Activated naive CD4-positive, alpha-beta T cell (primary cell): ENCODE measurements at places on chromosomes 12 and 14.

- DNase-seq: no peak
Observed at GRCh38 chr14:90303473-90303872, 28.3 kb downstream of the NRDE2 start.

GRCh38 chr12:78095623-78096022 is 264.9 kb downstream of the NAV3 start:
- no peak for DNase-seq

- DNase-seq: no peak
Observed at GRCh38 chr14:92446771-92447170, 66.8 kb upstream of the RIN3 start.

DNA sequence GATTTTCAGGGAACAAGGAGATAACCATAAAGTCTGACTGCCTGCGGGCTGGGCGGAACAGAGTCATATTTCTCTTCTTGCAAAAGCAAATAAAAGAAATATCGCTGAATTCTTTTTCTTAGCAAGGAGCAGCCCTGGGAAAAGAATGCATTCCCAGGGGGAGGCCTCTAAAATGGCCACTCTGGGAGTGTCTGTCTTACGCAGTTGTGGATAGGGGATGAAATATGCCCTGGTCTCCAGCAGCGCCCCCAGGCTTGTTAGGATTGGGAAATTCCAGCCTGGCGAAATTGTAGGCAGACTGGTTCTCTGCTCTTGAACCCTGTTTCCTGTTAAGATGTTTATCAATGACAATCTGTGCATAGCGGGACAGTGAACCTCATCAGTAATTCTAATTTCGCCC is 40.5 kb downstream of the PCNX1 start:
- no peak for DNase-seq

DNA sequence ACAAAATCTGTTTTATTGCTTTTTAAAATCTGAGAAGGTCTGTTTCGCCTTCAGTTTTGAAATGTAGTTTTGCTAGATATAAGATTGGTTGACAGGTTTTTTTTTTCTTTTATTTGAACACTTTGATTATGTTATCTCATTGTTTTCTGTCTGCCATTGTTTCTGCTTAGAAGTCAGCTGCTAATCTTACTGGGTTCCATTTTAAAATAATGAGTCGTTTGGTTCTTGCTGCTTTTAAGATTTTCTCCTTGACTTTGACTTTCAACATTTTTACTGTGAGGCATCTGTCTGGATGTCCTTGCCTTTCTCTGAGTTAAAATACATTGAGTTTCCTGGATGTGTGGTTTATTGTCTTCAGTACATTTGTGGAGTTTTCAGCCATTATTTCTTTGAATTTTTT is 56.7 kb downstream of the ADIPOR2 start:
- no peak for DNase-seq

GRCh38 chr12:13537623-13538022 is 341.1 kb downstream of the EMP1 start:
- DNase-seq: no peak

DNA sequence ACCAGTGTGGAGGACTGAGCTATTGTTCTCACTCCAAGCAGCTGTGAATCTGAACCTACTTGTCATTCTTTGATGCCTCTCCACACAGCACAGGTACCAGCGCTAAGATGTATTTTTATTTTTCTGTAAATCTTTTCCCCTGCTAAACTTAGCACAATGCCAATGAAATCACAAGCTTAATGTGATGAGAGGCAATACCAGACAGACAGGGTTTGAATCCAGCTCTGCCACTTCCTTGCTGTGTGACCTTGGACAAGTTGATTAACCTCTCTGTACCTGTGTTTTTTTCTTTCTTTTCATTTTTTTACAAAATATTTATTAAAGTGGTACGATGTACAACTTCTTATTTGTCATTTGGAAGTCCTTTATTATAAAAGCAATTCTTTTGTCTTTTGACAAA is 757.6 kb downstream of the MED13L start:
- DNase-seq: no peak

DNA sequence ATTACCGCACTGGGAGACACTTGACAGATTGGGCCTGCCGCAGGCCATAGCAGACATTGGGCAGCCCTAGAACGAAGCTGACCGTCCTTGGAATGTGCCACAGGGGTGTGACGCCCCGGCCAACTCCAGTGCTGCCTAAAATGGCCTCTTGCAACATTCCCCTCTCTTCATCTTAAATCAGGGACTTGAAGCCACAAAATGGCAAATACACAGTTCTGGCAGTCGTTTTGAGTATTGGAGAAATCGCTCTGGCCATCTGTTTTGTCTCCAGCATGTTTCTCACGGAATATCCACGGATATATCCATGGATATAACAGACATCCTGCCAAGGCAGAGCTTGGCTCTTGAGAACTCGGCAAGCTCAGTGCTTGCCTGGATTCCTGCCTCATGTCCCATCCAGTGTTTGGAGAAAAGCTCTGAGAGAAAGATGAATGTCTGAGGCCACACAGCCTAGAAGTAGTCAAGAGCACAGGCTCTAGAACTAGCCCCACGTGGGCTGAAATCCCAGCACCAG is 158.4 kb downstream of the CHST11 start:
- no peak for DNase-seq

GRCh38 chr12:98572010-98572409 is 21.5 kb upstream of the SLC25A3 start:
- DNase-seq: no peak

- DNase-seq: no peak
Observed at GRCh38 chr12:29634057-29634456, 136.6 kb upstream of the OVCH1 start.

DNA sequence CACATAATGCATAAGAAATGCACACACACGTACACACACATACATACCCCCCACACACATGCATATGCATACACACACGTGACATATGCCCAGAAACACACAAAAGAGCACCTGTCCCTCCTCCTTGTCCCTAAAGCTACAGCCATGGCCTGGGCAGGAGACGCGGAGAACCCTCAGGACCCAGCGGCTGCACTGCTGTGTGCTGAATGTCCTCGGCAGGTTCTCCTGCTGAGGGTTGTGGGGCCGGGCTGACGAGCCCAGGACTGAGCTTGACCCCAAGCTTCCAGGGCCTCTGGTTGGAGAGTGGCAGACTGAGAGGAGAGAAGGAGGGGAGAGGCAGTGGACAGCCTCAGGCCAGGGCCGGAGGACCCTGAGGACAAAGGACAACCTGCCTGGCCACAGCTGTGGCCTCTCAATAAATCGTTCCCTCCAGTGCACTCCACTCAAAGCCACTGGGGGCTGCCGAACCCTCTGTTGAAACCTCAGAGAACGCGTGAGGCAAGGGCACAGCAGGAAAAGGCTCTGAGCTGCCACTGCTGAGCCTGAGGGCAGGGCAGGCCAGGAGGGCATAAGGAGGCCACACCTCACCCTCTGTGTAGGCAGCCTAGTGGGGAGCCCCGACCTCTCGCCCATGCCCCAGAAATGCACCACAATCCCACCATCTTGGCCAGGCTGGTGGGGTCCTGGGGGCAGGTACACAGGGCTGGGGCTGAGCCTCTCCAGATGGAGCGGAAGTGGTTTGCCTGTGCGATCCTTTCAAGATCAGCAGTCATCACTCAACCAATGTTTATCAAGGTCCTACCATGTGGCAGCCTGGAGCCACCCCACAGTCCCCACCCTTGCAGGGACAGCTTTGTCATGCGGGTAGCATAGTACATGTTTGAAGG is 3.1 kb downstream of the CACNA2D4 start:
- peak; percentile 24 for DNase-seq

DNA sequence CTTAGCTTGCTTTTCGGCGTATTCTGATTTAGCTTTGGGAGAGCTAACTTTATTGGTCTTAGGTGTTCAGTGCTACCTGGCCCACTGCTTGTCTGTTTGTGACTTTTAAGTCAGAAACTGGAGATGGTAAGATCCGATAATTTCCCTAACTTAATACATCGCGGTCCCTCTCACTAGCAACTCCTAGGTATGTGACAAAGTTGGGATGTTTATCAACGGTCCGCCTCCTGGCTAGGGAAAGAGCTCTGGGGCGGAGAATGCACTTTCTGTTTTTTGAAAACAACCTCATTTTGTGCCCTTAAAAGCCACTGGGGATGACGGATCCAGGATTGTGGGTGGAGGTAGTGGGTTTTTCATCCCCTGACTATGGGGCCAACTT is 1.2 kb downstream of the CDKN1B start:
- no peak for DNase-seq

GRCh38 chr12:72134246-72135020 is 137.7 kb upstream of the TRHDE start:
- DNase-seq: no peak

DNA sequence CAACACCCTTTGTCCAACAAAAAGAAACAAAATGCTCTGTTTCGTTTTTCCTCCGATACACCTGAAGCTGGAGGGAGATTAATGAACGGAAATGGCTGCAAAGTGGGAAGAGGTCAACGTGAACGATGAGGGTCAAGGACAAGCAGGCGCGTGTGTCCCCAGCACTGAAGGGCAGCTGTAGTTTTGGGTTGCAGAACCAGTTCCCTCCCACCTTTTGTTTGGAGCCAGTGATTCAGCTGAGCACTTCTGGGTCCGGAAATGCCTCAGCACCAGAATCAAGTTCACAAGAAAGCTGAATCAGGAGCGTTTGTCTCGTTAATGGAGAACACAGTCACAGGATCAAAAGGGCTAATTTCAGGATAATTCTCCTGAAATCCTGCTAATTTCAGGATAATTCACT is 51.1 kb upstream of the PWP1 start:
- no peak for DNase-seq

- DNase-seq: no peak
Observed at GRCh38 chr14:32494609-32495434, 165.7 kb downstream of the AKAP6 start.
